ENCODE measurements at places on chromosomes 4 and X. TPM values are rescaled to one million over a fixed set of nuclear protein-coding genes. Genes with fewer than 3 reads are reported as not detected.

Gene SPATA18
- 19.0 TPM for total RNA-seq

Gene AGTR2
- not detected for total RNA-seq

Gene NLGN4X
- 11.5 TPM for total RNA-seq

DNA sequence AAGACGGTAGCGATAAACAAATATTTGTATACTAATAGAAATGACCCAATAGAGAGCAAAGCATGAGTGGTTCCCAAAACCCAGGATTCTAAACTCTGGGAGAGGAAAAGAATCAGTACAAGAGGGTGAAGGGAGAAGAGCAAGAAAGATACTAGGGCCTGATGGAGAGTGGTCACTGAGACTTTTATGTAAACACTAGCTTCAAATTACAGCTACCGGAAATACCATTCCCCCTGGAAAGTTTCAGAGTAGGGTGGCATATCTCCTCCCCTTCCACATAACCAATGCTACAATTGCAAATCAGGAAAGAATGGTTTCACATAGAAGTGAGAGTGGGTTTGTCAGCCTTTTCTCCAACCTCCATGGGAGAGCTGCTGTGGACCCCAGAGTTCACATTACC, 77.1 kb downstream of the EIF4E start:
- peak; percentile 25 for DNase-seq
- no peaks in the 10 kb centered on the region for H3K27me3 ChIP-seq
- no peaks in the 10 kb centered on the region for H3K36me3 ChIP-seq

GRCh38 chr4:55912249-55912648, 36.5 kb upstream of the CEP135 start:
- no peak overlapping the region for H3K4me3 ChIP-seq
- H3K27me3 ChIP-seq, result no peaks in the 10 kb centered on the region
- DNase-seq, result no peak
- H3K36me3 ChIP-seq, result no peaks in the 10 kb centered on the region
- H3K27ac ChIP-seq, result no peak overlapping the region

Gene MCUB
- 12.6 TPM for total RNA-seq

Gene SPANXA1
- total RNA-seq, result not detected

Gene RAPGEF2
- 50.9 TPM for total RNA-seq

- no peaks in the 10 kb centered on the region for H3K27me3 ChIP-seq
- no peak overlapping the region for H3K4me3 ChIP-seq
- no peaks in the 10 kb centered on the region for H3K36me3 ChIP-seq
- H3K4me1 ChIP-seq, result no peaks in the 10 kb centered on the region
- no peak overlapping the region for H3K27ac ChIP-seq
- no peak for DNase-seq
These were observed 384.0 kb downstream of the CENPC start for GRCh38 chr4:67161311-67161710.

GRCh38 chr4:10587697-10588096, 96.9 kb downstream of the CLNK start:
- peaks cover 38% of the 10 kb centered on the region for H3K4me1 ChIP-seq
- H3K27me3 ChIP-seq, result no peaks in the 10 kb centered on the region
- DNase-seq, result peak; percentile 39
- H3K4me3 ChIP-seq, result no peak overlapping the region
- H3K27ac ChIP-seq, result no peak overlapping the region

GRCh38 chr4:89000844-89001360, 56.1 kb downstream of the FAM13A start:
- no peaks in the 10 kb centered on the region for H3K4me1 ChIP-seq
- H3K27ac ChIP-seq, result no peak overlapping the region
- peak; percentile 58 for DNase-seq
- no peak overlapping the region for H3K4me3 ChIP-seq
- no peaks in the 10 kb centered on the region for H3K27me3 ChIP-seq
- no peaks in the 10 kb centered on the region for H3K36me3 ChIP-seq

Gene NAAA
- 15.9 TPM for total RNA-seq

DNA sequence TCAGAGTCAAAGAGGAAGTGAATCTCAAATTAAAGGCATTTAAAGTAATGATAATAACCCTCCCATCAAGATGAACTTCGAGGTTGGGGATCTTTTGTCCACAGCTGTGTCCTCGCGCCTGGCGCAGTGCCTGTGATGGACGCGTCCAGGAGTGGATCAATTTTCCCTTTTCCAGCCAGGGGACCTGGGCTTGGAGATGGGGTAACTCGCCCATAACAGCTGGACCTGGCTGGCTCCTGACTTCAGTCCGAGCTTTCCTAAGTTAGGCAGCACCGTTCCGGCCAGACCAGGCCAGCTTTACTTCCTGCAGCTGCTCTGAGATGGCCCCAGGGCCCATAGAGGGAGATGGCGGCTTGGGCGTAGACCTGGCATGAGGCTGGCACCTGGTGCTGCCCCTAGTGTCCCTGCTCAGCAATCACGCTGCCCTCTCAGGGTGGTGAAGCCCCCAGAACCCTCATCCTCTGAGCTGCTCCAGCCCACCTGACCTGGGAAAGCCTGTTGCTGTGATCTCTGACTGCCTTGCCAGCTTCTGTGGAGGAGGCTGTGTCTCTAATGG, 23.9 kb downstream of the ADRA2C start:
- H3K27ac ChIP-seq, result no peak overlapping the region
- no peak for DNase-seq
- no peaks in the 10 kb centered on the region for H3K4me1 ChIP-seq

DNA sequence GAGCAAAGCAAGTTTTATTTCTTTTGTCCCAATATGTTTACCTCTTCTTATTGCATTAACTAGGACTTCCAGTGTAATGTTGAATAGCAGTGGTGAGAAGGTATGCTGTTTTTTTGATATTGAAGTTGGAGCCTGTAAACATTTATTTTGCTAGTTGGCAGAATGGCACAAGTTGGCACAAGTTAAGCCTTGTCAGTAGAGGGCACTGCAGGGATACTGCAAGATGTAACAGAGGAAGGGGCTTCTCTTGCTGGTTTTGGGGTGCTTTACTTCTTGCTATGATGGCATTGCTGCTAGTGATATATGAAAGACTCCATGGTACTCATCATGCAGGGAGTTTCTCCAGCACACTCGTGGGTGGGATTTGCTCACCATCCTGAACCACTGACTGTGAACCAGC, 327.3 kb upstream of the ARX start:
- H3K27ac ChIP-seq, result no peak overlapping the region
- H3K27me3 ChIP-seq, result no peaks in the 10 kb centered on the region
- H3K4me3 ChIP-seq, result no peak overlapping the region
- H3K36me3 ChIP-seq, result no peaks in the 10 kb centered on the region
- DNase-seq, result no peak

- no peaks in the 10 kb centered on the region for H3K27me3 ChIP-seq
- DNase-seq, result no peak
- no peaks in the 10 kb centered on the region for H3K36me3 ChIP-seq
- no peak overlapping the region for H3K27ac ChIP-seq
These were observed 349.3 kb downstream of the FBXO8 start for GRCh38 chr4:173934201-173934600.

DNA sequence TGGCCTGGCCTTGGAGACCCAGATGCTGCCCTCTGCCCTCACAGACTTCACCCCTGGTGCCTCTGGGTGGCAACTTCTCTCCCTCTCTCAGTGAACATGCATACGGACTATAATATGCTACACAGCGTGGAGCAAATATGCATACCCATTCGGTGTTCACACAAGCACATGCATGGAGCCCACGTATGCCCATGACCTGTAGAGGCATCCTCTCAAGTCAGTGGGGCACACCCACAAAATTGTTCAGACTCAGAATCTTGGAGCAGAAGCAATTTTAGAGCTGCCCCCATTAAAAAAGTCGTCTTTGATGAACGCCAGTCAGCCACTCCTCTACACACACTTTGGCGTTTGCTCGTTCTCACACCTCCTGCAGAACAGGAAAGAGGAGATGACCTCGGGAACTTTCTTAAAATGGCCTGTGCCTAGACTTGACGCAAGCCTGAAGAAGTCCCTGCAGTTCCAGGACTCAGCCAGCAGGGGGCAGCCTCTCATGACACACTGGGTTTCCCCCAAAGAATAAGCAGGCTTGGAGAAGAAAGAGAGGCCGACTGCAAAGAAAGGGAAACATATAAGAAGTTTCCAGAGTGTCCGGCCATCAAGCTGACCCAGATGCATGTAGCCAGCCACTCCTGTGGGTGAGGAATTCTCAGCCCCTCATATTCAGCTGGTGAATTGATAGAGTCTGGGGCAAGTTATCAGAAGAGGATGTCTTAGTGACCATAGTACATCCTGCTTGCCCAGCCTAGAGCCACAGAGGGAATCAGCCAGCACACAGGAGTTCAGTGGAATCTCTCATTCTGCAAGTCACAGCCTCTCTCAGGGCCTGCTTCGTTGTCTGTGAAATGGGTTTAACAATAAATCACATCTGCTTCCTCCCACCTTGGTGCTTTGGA, 17.3 kb downstream of the APLN start:
- H3K27me3 ChIP-seq, result no peaks in the 10 kb centered on the region
- no peaks in the 10 kb centered on the region for H3K4me1 ChIP-seq
- DNase-seq, result no peak
- H3K27ac ChIP-seq, result no peak overlapping the region
- H3K4me3 ChIP-seq, result no peak overlapping the region

- peaks cover 2% of the 10 kb centered on the region for H3K27me3 ChIP-seq
- no peaks in the 10 kb centered on the region for H3K36me3 ChIP-seq
- H3K4me3 ChIP-seq, result no peak overlapping the region
- H3K27ac ChIP-seq, result no peak overlapping the region
- no peaks in the 10 kb centered on the region for H3K4me1 ChIP-seq
These were observed 21.4 kb downstream of the HELT start for GRCh38 chr4:185039508-185040273.

Gene AFF2
- 8.9 TPM for total RNA-seq

GRCh38 chr4:89586864-89587263, 250.1 kb downstream of the SNCA start:
- H3K36me3 ChIP-seq, result no peaks in the 10 kb centered on the region
- H3K4me3 ChIP-seq, result no peak overlapping the region
- no peak for DNase-seq
- no peaks in the 10 kb centered on the region for H3K4me1 ChIP-seq
- H3K27ac ChIP-seq, result no peak overlapping the region

DNA sequence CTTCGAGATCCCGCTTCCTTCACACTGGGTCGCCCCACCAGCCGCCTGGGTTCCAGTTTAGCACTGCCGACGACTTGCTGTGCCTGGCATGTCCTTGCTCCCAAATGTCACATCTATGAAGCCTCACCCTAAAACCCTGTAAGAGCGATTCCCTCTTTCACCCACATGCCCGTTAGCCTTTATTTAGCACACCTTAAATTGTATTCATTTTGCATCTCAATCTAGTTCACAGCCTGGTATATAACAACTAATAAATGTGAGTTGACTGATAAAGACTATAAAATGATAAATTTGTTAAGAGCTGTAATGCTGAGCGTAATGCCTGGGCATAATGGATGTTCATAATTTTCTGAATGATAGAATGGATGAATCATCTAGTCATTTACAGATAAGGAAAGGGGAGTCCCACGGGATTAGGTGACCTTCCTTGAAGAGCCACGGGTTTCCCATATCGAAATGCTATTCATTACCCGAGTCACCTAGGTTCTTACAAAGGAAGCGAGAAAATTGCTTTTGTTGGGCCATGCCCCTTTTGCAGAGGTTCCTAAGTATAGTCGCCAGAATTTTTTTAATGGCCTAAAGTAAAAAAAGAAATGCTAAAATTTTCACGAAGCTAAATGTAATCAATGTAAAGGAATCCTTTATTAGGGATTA, 1.1 kb upstream of the AP1S2 start:
- no peaks in the 10 kb centered on the region for H3K27me3 ChIP-seq
- no peak for DNase-seq
- peaks cover 5% of the 10 kb centered on the region for H3K4me1 ChIP-seq
- peak overlapping the region; percentile 36 for H3K27ac ChIP-seq
- H3K4me3 ChIP-seq, result peak overlapping the region; percentile 83

- no peaks in the 10 kb centered on the region for H3K27me3 ChIP-seq
- H3K4me1 ChIP-seq, result peaks cover 8% of the 10 kb centered on the region
- no peak overlapping the region for H3K27ac ChIP-seq
- no peak overlapping the region for H3K4me3 ChIP-seq
These were observed 7.3 kb downstream of the REPS2 start for GRCh38 chrX:16953606-16954211.

Gene SERPINA7
- total RNA-seq, result not detected

- no peak overlapping the region for H3K4me3 ChIP-seq
- DNase-seq, result no peak
- H3K36me3 ChIP-seq, result no peaks in the 10 kb centered on the region
- no peak overlapping the region for H3K27ac ChIP-seq
These were observed 52.1 kb upstream of the LHFPL1 start for GRCh38 chrX:112731793-112732192.

Gene AMBN
- not detected for total RNA-seq

DNA sequence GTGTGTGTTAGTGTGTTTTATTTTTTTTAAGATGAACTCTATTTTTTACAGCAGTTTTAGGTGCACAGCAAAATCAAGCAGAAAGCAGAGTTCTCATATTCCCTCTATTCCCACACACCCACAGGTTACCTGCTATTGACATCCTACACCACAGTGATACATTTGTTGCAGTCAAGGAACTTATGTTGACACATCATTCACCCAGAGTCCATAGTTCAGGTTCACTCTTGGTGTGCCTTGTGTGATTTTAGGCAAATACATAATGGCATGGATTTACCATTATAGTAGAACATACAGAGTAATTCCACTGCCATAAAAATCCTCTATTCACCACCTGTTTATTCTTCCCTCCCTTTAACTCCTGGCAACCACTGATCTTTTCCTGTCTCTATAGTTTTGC, 28.7 kb downstream of the DIAPH2 start:
- no peak for DNase-seq
- no peaks in the 10 kb centered on the region for H3K27me3 ChIP-seq
- H3K4me3 ChIP-seq, result no peak overlapping the region
- H3K36me3 ChIP-seq, result no peaks in the 10 kb centered on the region

- H3K27me3 ChIP-seq, result no peaks in the 10 kb centered on the region
- no peak overlapping the region for H3K27ac ChIP-seq
- no peak overlapping the region for H3K4me3 ChIP-seq
- no peaks in the 10 kb centered on the region for H3K36me3 ChIP-seq
These were observed 454.1 kb upstream of the CXorf51B start for GRCh38 chrX:146355440-146355839.

GRCh38 chrX:155966876-155967275, 30.6 kb upstream of the IL9R start:
- H3K4me3 ChIP-seq, result no peak overlapping the region
- no peaks in the 10 kb centered on the region for H3K4me1 ChIP-seq
- no peak overlapping the region for H3K27ac ChIP-seq
- no peak for DNase-seq
- no peaks in the 10 kb centered on the region for H3K36me3 ChIP-seq
- H3K27me3 ChIP-seq, result no peaks in the 10 kb centered on the region

All from astrocyte (in vitro differentiated cells and primary cell).